Cardiac muscle cell (in vitro differentiated cells and primary cell): ENCODE measurements at places on chromosomes 6 and 20.

- no peak for DNase-seq
Measured at GRCh38 chr20:45368221-45368980, 5.4 kb downstream of the SYS1 start.

DNA sequence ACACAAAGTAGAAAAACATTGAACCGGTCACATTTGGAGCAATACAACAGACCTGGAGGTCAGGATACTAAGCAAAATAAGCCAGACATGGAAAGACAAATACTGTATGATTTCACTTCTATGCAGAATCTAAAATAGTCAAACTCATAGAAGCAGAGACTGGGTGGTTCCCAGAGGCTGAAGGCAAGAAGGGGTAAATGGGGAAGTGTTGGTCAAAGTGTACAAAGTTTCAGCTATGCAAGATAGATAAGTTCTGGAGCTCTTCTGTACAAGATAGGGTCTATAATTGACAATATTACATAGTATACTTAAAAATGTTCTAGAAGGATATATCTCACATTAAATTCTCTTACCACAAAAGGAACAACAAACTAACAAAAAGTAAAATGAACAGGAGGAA lies 70.3 kb downstream of the TMEM244 start:
- no peak for DNase-seq

DNA sequence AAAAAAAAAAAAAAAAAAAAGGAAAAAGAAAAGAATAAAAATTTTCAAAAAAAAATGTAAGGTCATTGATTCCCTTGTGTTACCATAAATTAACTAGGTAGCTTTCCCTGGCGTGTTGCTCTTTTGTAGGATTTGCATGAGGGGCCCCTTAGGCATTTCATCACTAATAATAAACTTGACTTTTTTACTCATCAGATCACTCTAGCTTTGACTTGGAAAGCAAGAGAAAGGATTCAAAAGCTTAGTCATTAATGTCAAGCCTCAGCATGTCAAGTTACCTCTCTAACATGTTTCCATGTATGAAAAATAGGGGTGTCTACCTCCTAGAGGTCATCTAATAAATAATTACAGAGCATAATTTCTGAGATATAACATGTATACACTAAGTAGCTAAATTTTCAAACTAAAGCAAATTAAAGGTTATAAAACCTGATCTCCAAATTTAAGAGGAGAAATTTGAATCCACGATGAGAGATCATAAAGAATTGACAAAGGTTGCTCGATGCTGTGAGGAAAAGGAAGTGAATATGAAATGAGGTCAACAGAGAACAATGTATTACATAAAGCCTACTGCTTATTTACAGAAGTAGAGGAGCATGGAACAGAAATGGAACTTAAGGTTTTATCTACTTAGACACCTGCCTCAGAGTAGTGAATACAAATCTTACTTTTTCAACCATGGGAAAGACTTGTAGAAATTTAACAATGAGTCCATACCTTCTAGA lies 86.8 kb downstream of the ARHGAP18 start:
- DNase-seq = no peak

- DNase-seq = no peak
Measured at GRCh38 chr20:61306937-61307475, 54.9 kb downstream of the CDH4 start.

DNA sequence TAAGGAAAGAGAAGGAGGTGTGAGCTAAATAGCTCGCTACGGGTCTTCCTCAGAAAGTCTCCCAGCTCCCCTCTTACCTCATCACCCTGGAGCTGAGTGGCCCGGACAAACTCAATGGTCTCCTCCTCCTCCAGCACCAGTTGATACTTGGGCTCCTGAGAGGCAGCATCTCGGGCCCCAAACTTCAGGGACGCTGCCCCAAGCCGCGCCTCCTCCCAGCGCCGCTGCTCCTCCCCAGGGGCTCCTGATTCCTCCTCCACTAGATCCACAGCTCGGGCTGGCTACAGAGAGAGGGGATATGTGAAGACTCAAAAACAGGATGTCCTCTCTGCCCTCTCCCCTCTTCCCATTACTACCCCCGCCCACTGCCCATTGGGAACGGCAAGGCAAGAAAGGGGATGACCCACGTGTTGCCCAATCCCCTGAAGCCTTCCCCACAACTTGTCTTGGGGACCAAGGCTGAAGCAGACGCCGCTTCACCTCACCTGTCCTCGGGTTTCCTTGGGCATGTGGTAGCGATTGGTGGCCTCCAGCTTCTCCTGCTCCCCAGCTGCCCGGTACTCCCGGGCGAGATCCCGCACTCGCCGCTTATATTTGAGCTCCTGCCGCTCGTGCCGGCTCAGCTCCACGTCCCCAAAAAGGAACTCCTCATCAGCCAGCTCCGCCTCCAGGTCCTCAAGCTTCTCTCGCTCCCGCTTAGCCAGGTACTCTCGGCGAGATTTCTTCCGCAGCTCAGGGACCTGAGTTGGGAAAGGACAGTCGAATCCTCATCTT lies 7.6 kb downstream of the DHX16 start:
- DNase-seq = no peak

GRCh38 chr6:166056637-166057036 lies 111.0 kb downstream of the TBXT start:
- DNase-seq = no peak

GRCh38 chr6:36737043-36737785 lies 39.6 kb downstream of the RAB44 start:
- no peak for DNase-seq

- no peak for DNase-seq
Measured at GRCh38 chr6:82066991-82067411, 180.5 kb downstream of the IBTK start.

DNA sequence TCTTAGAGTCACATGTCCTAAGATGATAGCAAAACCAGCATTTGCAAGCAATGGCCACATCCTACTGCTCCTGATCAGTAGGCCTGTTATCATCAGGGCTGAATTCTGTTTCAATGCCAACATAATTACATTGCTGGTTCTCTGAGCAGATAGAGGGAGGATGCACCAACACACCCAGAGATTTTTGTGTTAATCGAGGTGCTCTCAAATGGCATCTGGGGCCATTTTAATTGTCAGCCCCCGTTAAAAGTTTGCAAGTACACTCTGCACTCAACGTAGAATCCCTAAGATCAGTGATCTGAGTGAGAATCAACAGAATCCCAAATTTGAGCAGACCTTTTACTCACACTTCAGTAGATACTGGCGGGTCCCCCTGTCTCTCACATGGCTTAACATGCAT lies 24.8 kb downstream of the ADTRP start:
- no peak for DNase-seq

- DNase-seq = peak; percentile 86
Measured at GRCh38 chr6:95087394-95088097, 489.8 kb upstream of the MANEA start.

DNA sequence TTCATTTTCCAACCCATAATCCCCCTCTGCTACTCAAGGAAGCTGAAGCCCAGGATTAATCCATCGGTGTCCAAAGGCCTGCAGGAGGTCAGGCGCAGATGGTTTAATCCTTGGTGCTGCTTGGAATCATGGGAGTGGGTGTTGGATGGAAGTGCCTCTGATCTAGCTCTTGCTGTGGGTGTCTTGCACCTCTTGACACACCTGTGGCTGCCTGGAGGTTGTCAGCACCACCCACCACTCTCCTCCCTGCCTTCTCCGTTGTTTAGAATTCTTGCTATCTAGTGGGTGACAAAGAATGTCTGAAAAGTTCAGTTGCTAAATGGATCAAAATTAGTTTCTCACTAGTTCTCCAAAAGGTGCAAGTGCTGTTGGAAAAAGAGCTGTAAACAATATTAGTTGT lies 1074.4 kb upstream of the FLRT3 start:
- no peak for DNase-seq

DNA sequence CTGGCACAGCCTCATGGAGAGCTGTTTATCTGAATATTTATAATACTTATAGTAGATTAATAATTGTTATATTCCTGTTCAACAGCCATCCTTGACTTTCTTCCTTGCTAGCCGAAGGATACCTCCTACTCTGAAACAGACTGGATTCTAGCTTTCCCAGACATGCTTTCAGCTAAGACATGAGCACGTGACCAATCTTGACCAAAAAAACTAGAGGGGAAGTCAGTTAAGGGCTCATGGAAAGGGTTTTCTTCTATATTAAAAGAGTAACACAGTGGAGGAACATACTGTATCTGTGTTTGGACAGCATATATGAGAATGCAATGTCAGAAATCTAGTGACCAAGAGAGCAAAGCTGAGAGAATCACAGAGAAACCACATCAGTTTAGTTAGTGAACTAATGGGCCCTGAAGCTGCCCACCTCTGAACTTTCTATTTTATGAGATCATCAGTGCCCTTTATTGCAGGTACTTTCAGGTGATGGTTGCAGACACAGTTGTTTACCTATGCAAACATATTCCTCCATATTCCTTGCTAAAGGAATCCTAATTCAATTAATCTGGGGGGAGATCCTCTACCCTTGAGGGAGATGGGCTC lies 140.4 kb upstream of the SLC24A3 start:
- DNase-seq = no peak

GRCh38 chr6:44956396-44956795 lies 371.7 kb upstream of the RUNX2 start:
- DNase-seq = no peak

DNA sequence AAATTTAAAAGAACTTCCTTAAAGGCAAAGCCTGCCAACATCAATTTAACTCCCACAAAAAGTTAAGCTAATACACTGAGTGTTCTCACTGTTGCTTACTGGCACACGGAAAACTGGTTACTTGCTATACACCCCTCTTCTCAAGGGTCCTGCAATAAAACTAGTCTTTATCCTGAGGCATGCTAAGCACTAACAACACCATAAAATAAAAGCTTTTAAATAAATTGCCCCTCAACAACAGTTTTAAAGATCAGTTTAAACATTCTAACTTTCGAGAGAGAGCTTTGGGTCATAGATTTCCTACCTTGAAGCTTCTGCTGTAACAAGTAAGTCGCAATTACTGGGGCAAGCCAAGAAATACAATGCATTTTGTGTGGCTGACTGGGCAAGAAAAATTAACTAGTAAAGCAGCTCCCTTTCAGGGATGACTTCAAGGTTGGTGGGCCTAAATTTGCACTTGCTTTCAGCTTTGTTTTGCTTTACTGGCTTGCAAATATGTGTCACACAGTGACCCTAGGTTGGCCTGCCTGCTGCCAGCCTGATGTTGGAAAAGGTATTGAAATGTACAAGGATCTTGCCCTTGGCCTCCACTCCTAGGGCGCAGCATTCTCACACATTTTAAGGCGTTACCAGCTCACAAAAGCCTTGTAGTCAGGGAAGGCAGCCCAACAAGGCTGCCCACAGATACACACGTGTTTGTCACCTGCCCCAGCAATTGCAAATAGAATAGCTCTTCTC lies 4.0 kb upstream of the HEY2 start:
- peak; percentile 57 for DNase-seq

- peak; percentile 38 for DNase-seq
Measured at GRCh38 chr6:106799031-106799894, 169.9 kb downstream of the QRSL1 start.

DNA sequence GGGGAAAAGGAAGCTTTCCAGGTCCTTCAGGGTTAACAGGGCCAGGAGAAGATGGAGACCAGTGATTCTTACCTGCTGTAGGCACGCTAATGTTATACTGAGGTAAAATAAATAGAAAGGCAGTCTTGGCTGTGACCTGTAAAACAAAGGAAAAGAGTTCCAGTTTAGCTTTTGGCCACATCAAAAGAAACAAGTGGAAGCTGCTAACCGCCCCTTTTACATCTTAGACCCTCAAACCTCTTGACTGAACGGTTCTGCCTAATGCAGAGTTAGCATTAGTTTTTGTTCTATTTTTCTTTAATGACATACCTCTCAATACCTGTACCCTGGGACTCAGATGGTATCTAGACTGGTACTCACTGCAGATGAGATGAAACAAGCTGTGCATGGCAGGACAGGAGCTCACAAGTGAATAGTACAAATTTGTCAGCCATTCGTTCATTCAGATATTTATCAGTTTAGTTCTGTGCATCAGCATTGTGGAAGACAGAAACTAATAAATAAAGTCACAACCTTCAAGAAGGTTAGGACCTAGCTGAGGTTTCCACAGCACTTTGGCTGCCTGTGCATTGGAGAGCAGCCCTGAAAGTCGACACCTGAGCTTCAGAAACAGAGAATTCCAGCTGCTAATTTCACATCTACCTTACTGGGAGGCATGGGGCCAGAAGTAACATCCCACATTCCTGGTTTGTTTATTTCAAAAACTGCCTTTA lies 41.0 kb downstream of the TRAM2 start:
- no peak for DNase-seq

GRCh38 chr20:59148701-59149493 lies 14.7 kb upstream of the ZNF831 start:
- DNase-seq = no peak

DNA sequence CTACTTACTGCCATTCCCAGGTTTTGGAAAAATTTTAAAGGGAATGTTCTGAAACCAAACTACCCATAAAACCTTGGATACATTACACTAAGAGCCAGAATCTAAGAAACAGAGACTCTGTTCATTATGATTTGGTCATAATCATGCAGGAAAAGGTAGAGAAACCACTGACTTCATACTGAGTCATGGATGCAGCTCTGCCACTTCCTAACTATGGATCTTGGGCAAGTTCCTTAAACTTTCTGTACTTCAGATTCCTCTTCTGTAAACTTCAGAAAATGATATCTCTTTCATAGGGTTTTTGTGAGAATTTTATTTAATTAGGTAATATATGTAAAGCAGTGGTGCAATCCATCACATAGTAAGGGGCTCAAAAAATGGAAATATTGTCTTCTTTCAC lies 20.0 kb downstream of the PLA2G7 start:
- DNase-seq = no peak

GRCh38 chr6:8277769-8278168 lies 157.6 kb downstream of the SLC35B3 start:
- DNase-seq = peak; percentile 24
